ENCODE measurements at places on chromosomes 12 and 14.
A peak's percentile ranks its signal among the peaks of the same experiment; 100 is the strongest.

DNA sequence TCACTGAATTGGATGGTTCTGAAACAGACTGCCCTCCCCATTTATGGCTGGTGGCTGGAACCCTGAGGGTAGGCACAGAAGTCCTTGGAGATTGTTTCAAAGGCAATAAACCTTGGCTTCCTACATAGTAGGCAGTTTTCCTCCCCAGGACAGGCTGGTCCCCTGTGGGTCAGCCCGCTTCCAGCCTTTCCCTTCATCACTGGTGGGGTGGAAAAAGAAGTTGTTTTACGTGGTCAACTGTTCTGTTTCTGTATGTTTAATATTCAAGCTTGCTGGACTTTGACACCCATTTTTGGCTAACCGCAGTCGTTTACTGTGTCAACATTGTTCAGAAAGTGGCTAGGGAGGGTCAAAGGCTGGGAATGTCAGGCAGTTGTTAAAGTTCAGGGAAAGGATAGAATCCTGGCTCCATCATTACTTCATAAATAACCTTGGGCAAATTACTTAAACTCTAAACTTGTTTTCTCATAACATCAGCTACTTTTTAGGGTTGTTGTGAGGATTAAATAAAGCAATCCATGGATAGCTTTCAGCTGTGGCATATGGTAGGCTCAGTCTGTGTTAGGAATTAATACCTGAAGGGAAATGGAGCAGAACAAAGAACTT lies 2.4 kb downstream of the KLHDC2 start:
- no peak for DNase-seq

- DNase-seq, result no peak
Observed at GRCh38 chr12:49348781-49349180, 2.1 kb downstream of the DNAJC22 start.

GRCh38 chr12:130878193-130879185 lies 6.6 kb downstream of the RAN start:
- DNase-seq, result no peak

GRCh38 chr14:90560991-90561390 lies 164.2 kb downstream of the CALM1 start:
- no peak for DNase-seq

GRCh38 chr12:113347892-113348291 lies 10.5 kb upstream of the PLBD2 start:
- DNase-seq, result peak; percentile 33

Data from common myeloid progenitor, CD34-positive (primary cell).